Activated CD8-positive, alpha-beta memory T cell treated with anti-CD3 and anti-CD28 coated beads for 1 hour (primary cell): ENCODE measurements at places on chromosomes 5 and 9.

DNA sequence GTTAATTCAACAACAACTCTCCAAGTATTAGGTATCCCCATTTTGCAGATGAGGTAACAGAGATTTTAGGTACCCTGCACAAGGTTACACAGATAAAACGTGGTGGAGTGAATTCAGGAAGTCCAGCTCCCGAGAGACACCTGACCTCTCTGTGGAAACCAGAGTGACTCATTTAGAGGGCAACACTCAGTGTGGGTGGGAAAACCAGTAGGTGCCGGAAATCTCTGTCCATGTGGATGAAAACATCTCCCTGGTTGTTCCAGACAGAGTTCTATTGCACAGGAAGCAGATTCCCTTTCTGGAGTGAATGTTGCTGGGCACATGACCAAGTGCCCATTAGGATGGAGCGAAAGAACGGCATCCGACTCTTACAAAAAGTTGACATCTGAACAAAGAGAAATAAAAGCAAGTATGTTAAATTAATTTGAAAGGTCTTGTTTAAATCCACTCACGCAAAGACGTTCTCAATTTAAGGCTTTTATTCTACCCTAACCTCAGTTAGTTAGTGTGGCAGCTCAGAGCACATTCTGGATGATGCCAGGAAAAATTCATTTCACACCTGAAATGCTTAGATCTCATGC lies 391.9 kb upstream of the WWC1 start:
- no peak for DNase-seq

DNA sequence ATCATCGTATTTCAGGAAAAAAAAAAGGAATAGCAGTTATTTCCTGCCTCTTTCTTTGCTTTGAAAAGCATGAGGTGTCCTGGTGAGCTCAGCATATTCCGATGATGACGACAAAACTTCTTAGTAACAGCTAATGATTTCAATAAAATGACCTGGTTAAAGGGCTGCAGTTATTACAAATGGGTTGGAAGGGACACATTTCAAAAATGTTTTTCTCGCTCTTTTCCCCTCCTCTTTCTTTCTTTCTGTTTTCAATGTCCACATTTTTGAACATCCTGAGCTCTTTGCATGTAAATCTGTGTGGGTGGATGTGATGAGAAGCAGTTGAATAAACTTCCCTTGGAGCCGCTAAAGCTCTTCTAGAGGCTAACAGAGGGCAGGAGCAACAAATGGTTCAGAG lies 186.8 kb upstream of the SLC27A6 start:
- DNase-seq: no peak

DNA sequence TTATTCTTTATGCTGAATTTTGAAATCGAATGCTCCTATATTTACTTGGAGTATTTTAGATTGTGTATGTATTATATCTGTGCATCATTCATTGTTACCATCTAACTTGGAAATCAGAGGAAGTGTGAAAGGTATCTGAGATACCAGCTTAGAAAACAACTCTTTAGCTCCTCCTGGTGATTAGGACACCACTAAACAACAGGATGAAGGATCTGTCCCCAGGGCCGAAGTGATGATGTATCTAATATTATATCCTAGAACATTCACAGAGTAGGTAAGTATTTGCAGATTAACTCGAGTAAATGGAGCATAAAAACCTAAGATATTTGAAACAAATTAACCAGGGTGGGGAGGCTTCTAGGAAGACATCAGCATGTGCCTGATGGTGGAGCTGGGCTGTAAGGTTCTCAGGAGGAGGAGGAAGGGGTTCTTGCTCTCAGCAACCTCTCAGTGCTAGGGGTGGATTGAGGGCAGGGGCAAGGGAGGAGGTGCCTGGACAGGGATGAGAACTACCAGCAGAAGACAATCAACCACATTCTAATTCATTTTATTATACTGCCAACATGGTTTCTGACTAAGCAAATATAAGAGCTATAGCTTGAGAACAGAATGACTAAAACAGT lies 2.6 kb upstream of the NFIL3 start:
- no peak for DNase-seq

DNA sequence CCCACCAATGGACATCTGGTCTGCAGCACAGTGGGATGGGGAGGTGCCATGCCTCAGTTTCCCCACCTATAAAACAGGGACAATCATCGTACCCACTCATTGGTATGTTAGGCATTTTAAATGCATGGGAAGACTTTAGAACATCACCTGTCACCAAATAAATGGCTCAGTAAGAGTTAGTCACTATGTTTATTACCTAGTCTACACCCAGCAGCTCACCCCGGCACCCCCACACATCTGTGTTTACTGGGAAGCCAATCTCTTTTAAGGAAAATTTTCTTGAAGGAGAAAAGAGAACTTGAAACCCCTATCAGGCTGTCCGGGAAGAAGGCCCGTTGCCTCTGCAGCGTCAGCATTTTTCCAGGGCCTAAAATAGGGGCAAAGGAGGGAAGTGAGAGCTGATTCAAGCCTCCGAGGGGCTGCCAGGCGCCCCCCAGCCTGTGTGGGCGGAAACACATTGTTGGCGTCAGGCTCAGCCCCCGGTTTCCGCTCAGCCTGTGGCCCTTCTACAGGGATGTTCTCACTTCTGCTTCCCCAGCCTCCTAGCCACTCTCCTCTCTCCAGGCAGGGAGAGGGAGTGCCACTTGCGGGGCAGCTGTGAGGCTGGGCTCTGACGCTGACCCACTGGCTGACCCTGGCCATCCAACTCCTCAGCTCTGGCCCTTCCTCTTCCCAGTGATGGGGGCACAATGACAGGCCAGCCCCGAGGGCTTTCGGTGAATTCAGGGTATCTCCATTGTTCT lies 4.6 kb downstream of the CSF1R start:
- no peak for DNase-seq

GRCh38 chr9:116479967-116480366 lies 207.1 kb upstream of the TRIM32 start:
- no peak for DNase-seq

GRCh38 chr9:70020991-70021571 lies 22.6 kb upstream of the MAMDC2 start:
- no peak for DNase-seq

GRCh38 chr9:82532504-82533180 lies 530.3 kb downstream of the RASEF start:
- DNase-seq: no peak

DNA sequence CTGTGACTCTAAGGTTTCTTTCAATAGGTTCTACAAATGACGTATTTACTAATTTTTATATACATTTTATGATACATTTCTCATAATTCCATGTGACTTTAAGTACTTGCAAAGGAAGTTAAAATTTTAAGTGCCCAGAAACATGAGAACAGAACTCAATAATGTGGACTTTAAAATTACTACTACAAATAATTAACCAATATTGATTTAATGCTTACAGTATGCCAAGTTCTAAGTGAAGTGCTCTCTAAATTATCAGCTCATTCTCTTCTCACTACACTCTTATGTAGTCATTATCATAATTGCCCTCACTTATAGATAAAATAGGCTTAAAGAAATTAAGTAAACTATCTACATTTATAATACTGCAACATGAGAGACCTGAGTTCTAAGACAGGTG lies 1690.7 kb upstream of the CDH9 start:
- no peak for DNase-seq

DNA sequence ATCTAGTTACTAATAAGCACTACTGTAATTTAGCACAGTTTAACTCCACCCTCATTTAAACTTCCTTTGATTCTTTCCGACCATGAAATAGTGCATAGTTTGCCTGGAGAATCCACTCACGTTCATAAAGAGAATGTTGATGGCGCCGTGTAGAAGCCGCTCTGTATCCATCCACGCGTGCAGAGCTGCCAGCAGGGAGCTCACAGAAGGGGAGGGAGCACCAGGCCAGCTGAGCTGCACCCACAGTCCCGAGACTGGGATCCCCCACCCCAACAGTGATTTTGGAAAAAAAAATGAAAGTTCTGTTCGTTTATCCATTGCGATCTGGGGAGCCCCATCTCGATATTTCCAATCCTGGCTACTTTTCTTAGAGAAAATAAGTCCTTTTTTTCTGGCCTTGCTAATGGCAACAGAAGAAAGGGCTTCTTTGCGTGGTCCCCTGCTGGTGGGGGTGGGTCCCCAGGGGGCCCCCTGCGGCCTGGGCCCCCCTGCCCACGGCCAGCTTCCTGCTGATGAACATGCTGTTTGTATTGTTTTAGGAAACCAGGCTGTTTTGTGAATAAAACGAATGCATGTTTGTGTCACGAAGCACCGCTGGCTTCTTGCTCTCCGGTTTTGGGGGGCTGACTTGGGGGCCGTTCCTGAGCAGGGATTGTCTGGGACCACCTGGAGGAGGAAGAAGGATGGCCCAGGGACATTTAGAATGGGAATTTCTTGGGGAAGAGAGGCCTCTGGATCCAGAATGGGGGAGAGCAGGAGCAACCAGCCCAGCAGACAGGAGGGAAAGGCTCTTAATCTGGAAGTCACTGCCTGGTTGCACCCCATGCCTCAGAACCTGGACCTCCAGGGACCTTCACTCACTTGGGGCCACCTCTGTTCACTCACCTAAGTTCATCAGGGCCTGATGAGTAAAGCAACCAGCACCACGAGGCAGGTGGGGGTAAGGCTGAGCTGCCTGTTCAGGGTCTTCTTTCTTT lies 35.4 kb downstream of the CXXC5 start:
- DNase-seq: no peak

DNA sequence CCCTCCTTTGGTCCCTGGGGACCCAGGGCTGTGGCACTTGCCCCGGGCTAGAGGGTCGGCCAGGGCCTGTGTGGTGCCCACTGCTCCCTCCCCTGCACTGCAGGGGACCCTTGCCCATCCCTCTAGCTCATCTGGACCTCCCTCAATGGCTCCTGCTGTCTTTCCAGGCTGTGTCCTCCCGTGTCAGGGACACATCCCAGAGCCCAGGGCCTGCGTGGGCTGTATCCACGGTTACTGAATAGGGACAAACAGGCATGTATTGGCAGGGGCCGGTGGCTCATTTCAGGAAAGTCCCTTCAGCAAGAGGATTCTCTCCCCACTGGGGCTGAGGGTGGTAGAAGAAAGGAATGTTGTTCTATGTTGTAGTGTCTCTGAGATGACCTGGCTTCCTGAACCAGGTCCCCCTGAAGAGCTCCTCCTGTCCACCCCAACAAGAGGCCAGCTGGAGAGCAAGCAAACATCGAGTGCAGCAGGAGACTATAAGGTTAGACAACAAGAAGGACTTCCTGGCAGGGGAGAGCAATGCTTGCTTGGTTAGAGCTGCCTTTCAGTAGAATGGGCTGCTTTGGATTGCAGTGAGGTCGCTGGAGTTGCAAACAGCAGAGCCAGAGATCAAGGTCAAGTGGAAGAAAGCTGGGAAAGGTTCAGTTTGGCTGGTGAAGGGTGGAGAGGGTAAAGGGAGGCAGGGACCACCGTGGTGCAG lies 1.0 kb upstream of the CRB2 start:
- DNase-seq: no peak

GRCh38 chr9:92140074-92140753 lies 25.0 kb upstream of the SPTLC1 start:
- peak; percentile 20 for DNase-seq

DNA sequence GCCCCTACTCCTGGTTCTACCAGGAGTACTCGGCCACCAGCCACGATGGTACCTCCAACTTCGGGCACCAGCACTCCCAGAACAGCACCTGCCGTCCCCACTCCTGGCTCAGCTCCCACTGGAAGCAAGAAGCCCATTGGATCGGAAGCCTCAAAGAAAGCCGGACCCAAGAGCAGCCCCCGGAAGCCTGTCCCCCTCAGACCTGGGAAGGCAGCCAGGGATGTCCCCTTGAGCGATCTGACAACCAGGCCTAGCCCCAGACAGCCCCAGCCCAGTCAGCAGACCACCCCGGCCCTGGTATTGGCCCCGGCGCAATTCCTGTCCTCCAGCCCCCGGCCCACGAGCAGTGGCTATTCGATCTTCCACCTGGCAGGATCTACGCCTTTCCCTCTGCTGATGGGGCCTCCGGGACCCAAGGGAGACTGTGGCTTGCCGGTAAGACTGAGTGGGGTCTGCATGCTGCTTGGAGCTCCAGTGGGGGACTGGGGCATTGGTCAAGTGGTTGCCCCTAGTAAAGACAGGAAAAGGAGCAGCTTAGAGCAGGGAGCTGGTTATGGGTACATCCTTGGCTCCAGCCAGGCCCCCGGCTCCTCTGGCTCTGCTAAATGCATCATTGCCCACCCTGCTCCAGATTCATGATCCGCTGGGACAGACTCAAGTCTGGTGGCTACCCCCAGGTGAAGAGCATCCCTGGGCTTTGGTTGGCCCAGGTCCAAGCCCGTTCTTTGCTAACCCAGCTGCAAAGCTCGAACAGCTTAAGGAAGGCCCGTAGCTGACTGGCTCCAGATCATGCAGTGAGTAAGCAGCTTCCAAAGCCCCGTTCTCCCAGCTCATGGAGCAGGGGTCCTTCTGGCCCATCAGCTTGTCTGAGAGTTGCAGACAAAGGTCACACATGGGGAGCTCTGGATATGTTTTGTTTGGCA lies 14.0 kb downstream of the COL27A1 start:
- no peak for DNase-seq

- DNase-seq: no peak
Observed at GRCh38 chr5:58188262-58188651, 271.6 kb downstream of the PLK2 start.

- DNase-seq: no peak
Observed at GRCh38 chr9:104969116-104969515, 41.2 kb upstream of the ABCA1 start.

DNA sequence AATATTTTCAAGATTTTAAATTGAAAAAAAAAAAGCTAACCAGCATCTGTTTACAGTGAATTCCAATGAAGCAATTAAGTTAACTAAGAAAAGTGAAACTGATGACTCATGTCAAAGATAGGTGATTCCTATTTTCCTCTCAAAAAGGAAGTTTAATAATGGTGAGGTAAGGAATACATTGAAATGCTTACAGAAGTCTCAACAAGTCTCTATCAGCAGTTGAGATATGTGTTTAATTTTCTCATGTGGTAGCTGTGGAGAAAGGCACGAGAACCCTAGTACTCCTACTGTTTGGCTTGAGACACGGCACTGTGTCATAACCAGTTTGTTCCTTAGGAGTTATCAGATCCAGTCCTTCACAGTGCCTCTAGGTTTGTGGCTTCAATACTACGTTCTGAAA lies 114.5 kb downstream of the SLC25A46 start:
- DNase-seq: no peak

DNA sequence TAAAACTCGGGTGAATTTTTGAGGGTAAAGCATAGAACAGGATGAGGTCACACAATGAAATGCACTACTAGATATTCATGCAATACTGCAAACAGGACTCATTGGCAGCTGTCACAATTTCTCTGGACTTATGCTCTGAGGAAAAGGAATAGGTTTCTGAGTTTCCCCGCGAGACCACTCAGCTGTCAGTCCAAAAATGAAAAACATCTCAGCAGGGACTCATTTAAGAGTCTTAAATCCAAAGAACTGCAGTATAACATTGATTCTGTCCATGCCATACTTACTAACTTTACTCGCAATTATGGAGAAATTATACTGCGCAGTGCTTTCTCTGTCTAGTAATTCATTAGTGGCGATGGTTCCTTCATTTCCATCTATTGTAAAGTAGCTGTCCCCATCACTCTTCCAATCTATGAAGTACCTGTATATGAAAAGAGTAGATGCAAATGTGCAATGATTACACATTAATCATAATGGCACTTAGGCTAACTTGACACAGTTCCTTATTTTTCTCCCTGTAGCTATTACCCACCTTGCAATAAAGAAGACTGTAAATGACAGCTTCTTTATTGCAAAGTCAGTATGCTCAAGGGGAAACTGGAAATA lies 1070.0 kb downstream of the CDH12 start:
- no peak for DNase-seq
